ENCODE measurements at places on chromosomes 2 and 18.

DNA sequence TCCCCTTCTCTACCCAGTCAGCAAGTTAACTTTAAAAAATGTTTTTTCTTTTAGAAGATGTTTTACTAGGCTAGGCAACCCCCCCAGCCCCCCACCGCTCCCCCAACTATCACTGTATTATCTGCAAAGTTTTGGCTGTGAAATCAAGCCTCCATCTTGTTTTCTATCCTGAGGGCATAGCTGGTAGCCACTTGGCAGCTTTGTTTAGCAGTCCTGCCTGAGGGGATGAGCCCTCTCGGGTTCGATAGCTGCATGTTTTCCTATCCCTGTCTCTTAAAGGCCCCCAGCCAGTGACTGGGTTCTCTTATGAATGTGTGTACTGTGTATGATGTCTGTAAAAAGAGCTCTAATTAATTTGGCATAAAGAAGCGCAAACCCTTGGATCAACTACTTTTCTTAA lies 43.4 kb downstream of the MRO start:
- DNase-seq: no peak

DNA sequence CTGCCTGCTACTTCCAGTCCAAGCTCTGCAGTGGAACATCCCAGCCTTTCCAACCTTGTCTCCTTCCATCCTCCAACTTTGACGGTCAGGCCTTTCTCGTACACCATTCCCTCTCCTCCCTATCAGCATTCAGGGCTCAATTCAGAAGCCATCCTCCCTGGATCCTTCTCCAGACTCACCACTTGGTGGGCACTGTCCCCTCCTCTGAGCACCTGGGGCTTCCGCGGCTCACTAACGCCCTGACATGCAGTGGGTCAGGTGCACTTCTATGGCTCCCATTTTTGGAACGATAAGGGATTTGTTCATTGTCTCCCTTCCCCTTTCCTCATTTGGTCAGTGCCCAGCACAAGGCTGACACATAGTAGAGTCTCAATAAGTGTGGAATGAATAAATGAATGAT lies 56.7 kb downstream of the TNS1 start:
- DNase-seq: no peak

DNA sequence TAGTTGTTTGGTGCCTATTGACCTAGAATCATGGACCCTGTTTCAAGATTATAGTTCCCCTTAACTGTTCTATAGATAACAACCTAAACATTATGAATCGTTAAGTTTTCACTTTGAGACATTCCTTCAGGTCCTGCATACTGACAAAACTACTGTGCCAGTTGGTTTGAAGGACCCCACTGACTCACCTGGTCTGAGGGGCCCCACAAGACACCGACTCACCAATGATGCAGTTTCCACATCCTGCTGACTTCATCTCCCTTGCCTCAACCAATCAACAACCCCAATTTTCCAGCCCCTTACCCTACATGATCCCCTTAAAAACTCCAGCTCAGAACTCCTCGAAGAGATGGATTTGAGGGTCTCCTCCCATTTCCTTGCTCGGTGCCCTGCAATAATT lies 89.6 kb upstream of the CCDC141 start:
- no peak for DNase-seq

GRCh38 chr2:213232649-213233437 lies 51.4 kb upstream of the SPAG16 start:
- DNase-seq: no peak

DNA sequence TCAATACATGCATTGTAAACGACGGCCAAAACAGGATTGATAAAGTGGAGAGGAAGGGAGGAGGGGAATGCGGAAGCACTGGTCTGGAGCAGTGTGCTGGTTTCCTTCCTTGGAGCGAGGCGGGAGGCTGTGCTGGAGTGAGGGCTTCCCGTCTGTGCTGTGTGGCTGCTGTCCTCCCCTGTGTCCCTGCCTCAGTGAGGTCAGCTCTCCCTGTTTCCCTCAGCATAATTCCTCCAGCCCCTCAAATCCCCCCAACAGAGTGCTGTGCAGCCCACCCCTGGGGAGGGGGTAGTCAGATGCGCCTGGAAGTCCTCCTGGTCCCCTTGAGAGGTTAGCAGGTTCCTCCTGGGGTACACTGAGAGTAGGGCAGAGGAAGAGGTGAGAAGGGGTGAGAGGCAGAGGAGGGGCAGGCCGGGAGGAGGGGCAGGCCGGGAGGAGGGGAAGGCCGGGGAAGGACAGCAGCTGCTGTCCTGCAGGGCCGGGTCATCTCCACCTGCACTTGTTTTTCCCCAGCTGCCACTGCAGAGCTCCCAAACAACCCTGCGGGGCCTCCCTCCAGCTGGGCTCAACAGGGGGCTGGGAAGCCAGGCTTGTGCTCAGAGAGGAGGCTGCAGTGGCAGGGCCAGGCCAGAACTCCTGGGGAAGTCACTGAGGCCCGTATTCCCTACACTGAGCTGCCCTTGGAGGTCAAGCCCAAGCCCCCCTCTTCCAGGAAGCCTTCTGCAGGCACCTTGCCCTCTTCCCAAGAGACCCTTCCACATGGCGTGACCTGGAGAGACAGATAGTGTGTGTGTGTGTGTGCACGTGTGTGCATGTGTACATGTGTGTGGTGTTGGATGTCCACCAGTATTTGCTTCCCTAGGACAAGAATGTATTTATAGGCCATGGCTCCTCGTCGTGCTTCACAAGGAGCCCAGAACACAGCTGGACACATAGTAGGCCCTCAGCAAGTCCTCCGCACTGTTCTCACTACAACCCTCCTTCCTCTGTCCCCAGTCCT lies 13.2 kb upstream of the ATP6V1B1 start:
- DNase-seq: peak; percentile 72

DNA sequence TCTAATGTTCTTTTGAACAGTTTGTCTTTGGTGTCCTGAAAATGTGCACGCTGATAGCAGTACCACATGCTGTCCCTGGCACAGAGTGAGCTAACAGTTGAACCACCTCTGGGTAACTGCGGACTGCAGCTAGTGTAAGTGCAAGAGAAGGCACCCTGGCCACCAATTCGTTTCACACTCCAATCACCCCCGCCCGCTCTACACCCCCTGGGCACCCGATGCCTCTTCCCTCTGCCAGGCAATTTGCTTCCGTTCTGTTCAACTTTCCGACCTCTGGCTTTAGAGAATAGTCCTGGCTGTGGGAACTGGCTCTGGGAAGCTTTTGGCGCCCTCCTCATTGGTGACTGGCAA lies 1.4 kb downstream of the DOCK10 start:
- no peak for DNase-seq

- no peak for DNase-seq
Observed at GRCh38 chr2:187299122-187299906, 148.7 kb downstream of the CALCRL start.

- DNase-seq: no peak
Observed at GRCh38 chr2:141490886-141491285, 639.9 kb downstream of the LRP1B start.

- no peak for DNase-seq
Observed at GRCh38 chr18:9627642-9628041, 13.3 kb upstream of the PPP4R1 start.

GRCh38 chr2:44077942-44078511 lies 82.2 kb upstream of the LRPPRC start:
- no peak for DNase-seq

GRCh38 chr2:182949572-182950189 lies 83.2 kb upstream of the FRZB start:
- no peak for DNase-seq

- DNase-seq: peak; percentile 49
Observed at GRCh38 chr2:100224988-100225710, 82.8 kb upstream of the AFF3 start.

- no peak for DNase-seq
Observed at GRCh38 chr2:198312596-198313483, 508.4 kb downstream of the PLCL1 start.

DNA sequence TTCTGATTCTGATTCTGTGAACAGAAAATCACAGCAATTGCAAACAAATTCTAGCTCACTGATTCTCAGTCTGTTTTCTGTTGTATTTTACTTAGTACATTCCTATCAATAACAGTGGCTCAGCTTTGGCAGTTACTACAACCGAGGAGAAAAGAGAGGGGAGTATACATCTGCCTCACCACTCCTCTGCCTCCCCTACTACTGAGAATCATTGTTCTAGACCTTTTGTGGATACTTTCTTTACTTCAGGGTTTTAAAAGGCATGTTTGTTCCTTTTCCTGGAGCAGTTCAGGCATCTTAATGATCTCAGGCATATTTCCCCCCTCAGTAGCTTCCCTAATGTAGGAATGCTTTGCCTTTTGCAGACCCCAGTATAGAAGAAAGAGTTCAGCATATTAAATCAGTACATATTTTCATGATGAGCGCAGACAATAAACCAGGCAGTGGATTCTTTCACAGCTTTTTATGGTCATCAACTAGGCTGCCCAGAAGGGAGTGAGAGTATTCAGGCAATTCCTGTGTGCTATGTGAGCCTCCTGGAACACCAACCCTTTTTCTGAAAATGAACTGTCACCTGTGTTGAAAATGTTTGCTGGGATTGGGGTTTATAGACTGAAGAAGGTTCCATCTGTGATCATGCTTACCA lies 10.3 kb downstream of the STAMBP start:
- no peak for DNase-seq

- peak; percentile 46 for DNase-seq
Observed at GRCh38 chr18:12038082-12038638, 55.5 kb upstream of the ANKRD62 start.

- DNase-seq: no peak
Observed at GRCh38 chr2:202716953-202717597, 82.3 kb downstream of the FAM117B start.

GRCh38 chr2:217438136-217438535 lies 564.7 kb downstream of the TNS1 start:
- DNase-seq: no peak

DNA sequence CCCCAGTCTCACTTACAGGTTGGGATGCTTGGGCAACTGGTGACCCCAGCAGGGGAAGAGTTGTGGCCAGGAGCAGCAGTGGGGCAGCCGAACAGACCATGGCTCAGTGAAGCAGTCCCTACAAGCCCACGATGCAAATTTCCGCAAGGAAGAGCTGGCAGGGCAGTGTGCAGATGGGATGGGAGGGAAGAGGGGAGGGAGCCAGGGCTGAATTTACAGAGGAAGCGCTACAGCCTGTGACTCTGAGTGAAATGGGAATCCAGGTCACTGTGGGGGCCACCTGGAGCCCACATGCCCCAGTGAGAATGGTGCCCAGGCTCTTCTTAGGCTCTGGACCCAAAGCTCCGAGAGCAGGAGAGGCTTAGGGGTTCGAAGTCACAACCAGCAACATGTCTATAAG lies 27.0 kb upstream of the SELENOI start:
- DNase-seq: no peak

DNA sequence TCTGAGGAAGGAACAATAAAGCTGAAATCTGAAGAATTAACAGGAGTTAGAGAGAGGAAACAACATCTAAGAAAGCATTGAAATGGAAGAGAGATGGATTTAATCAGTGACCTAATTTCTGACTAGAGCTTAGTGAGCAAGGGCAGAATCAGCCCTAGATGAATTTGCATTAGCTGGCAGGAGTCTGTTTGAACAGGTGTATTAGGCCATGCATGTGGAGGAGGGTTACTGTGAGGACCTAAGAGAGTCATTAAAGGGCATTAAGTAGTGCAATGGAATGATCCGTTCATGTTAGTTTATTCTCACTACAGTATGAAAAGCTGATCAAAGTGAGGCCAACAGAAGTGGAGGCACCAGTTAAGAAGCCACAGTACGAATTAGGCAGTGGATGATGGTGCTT lies 285.3 kb downstream of the GRB14 start:
- DNase-seq: no peak

GRCh38 chr18:11800566-11801334 lies 50.5 kb upstream of the CHMP1B start:
- DNase-seq: no peak

DNA sequence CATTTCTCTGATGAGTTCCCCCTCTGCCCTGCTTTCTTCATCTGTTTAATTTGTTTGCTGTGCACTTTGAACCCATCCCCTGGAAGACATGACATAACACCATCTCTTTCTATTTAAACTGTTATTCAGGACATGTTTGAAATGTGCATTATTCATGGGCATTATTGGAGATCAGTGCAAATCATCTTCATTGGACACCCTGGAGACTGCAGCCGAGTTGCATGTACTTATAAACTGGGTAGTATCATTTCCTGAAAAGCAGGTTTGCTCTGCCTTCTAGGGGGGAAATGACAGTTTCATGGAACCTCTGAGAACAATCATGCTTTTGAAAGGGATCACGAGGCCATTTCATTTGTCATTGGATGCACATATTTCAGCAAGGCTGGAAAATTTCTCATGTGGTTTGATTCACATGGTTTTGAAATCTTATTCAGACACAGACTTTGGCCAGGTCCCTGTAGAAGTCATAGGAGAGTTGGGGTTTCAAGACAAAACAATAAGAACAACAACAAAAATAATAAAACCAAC lies 462.8 kb upstream of the MEX3C start:
- DNase-seq: no peak

- DNase-seq: peak; percentile 92
Observed at GRCh38 chr2:223580951-223581350, 21.2 kb downstream of the SCG2 start.

DNA sequence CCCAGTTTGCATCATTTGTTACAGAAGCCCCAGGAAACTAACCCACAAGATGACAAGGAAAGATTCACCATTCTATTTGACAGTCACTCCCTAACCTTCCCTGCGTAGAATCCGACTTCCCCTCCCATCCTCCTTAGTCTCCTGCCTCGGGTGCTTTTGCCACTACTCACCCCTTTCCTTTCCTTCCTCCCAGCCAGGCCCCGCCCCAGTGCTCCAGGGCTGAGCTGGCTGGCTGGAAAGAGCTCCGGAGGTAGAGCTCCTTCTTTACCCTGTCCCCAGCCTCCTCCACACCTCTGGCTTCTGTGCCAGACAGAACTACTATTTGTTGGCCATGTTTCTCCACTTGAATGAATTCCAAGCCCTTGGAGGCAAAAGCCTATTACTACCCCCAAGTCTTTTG lies 317.6 kb upstream of the NCKAP5 start:
- no peak for DNase-seq

GRCh38 chr2:193695367-193695766 lies 1500.6 kb upstream of the TMEFF2 start:
- peak; percentile 7 for DNase-seq

- no peak for DNase-seq
Observed at GRCh38 chr18:48805826-48806535, 144.8 kb downstream of the SMAD7 start.

GRCh38 chr2:168246483-168247340 lies 683 bp downstream of the STK39 start:
- peak; percentile 84 for DNase-seq

Measured in muscle of leg (tissue), 16 donors.